Stimulated activated CD8-positive, alpha-beta memory T cell treated with anti-CD3 and anti-CD28 coated beads, Interleukin-4, amount 100 ng/mL, for 1 hour (primary cell): ENCODE measurements at places on chromosomes 4 and X.

GRCh38 chr4:76492055-76492454 lies 57.0 kb downstream of the SHROOM3 start:
- DNase-seq: no peak

- no peak for DNase-seq
Observed at GRCh38 chr4:186307916-186308315, 41.9 kb downstream of the F11 start.

DNA sequence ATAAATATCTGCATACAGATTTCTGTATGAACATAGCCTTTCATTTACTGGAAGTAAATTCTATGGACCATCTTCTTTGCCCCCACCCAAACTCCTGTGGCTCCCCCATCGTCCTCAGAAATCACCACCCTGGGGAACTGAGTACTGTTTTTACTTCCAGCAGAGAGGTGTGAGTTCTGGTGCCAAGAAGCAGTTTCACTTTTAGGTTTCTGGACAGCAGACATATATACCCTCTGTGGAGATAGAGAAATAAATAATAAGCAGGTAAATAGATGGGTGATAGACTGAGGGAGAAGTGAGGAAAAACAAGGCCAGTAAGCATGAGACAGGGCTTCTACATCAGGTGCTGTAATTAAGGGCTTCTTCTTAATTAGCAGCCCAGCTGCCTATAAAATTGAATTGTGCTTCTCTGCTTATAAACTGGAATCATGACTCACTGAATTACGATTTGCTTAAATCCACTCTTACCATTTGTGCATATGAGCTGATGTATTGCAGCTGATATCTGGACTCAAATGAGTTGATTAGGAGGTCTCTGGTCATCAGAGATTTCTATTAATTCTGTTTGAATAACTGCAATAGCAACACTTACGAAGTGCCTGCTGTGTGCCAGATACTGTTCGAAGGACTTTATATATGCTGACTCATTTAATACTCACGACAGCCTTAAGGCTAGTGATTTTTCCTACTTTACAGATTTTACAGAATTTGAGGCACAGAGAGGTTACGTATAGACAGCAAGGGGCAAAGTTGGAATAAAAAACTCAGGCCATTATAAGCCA lies 60.8 kb upstream of the DHX15 start:
- DNase-seq: no peak

- DNase-seq: no peak
Observed at GRCh38 chr4:51825341-51825740, 17.6 kb upstream of the DCUN1D4 start.

GRCh38 chr4:112526061-112526460 lies 10.1 kb upstream of the NEUROG2 start:
- DNase-seq: no peak
